HepG2 (cell line): ENCODE measurements at places on chromosomes 11 and 22. TPM values are rescaled to one million over a fixed set of nuclear protein-coding genes. Genes with fewer than 3 reads are reported as not detected.

DNA sequence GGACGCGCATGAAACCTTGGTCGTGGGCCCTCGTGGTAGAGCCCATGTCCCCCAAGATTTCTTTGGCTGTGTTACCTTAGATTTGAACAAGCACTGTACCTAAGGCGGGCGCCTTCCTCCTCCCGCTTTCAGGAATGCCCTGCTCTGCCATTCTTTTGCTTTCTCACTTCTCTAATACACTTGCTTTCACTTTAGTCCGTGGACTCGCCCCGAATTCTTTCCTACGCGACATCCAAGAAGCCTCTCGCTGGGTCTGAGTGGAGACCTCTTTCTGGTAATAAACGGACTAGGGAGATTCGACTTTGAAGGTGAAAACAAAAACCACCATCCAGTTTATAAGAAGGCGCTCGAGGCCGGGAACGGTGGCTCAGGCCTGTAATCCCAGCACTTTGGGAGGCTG, 1.2 kb upstream of the NUP50 start:
- peaks cover 78% of the 10 kb centered on the region for H3K4me1 ChIP-seq
- peak overlapping the region; percentile 94 for H3K4me3 ChIP-seq
- peaks cover 15% of the 10 kb centered on the region; the same call in 2 of the 3 replicates for H3K36me3 ChIP-seq

DNA sequence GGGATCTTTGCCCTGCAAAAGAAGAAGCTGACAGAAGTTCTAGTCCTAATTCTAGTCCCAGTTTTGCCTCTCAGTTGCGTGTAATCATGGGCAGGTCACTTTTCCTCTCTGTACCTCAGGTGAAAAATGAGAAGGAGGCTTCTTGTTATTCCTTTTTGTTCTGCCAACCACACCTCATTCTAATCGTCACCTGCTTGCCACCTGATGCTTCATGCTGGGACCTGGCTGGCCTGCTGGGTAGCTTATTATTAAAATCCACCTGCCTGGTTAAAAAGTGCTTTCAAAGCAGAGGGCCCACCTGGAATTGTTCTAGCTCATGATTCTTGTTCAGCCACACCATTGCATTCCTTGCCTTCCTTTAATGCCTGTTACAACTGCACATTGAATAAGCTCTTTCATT, 8.4 kb upstream of the ALG8 start:
- H3K36me3 ChIP-seq: no peaks in the 10 kb centered on the region
- no peaks in the 10 kb centered on the region for H3K27me3 ChIP-seq

DNA sequence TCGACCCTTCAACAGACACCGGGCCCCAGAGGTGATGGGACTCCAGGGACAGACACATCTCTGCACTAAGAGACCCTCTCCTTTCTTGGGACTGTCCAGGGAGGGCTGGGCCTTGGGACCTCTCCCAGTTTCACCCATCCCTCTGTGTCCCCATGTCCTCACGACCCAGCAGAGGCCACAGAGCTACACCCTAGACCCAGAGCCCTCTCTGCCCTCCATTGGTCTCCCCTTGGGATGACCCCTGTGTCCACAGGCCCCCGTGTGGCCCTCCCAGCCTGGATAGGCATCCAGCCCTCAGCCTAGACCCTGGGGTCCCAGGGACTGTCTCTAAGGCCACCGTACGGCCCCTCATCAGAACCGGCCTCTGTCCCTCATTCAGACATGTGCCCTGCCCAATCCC, 7.5 kb upstream of the DRICH1 start:
- H3K4me1 ChIP-seq: 0 out of 2 replicates have a peak, but pooled peaks cover 2% of the 10 kb centered on the region

GRCh38 chr11:16572945-16573344, 165.5 kb upstream of the C11orf58 start:
- H3K36me3 ChIP-seq: no peaks in the 10 kb centered on the region
- no peak overlapping the region for H3K4me3 ChIP-seq

DNA sequence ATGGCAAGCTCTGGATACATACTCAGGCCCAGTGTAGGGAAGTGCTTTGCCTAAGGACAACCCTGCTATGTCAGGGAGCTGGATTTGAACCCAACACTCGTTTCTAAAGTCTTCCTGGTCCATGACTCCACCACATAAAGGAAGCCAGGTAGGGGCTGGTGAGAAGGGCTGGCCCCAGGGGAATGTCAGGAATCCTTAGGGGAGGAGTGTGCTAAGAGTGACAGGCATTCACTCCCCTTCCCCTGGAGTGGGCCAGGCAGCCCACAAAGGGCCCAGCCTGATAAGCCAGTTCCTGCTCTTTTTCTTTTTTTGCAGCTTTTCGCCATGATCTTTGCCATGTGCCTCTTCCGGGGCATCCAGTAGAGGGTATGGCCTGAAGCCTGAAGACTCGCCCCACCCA, 21.9 kb downstream of the TP53I11 start:
- H3K27me3 ChIP-seq: peaks cover 16% of the 10 kb centered on the region; the same call in 1 of the 3 replicates
- no peaks in the 10 kb centered on the region for H3K36me3 ChIP-seq
- no peak for DNase-seq
- H3K27ac ChIP-seq: no peak overlapping the region
- H3K4me1 ChIP-seq: no peaks in the 10 kb centered on the region

GRCh38 chr11:36162883-36163434, 126.3 kb downstream of the COMMD9 start:
- 0 out of 2 replicates have a peak, but pooled peaks cover 1% of the 10 kb centered on the region for H3K27me3 ChIP-seq
- no peaks in the 10 kb centered on the region for H3K4me1 ChIP-seq

DNA sequence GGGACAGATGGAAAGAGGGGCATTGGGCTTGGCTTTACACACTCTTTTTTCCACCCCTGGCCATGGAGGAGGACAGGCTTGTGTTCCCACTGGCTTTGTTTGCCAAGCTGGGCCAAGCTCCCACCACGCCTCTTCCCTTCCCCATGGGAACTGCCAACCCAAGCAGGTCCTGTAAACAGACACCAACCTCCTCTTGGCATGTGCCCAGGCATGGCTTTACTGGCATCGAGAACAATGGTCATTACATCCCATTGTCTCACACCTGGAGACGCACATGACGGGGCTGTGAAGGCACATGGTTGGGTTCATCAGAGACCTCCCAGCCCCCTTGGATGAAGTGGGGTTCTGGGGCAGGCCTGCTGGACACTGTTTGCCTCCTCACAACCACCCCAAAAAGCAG, 11.7 kb downstream of the SEC14L3 start:
- DNase-seq: no peak
- H3K27me3 ChIP-seq: peaks cover 12% of the 10 kb centered on the region; the same call in 1 of the 3 replicates
- no peak overlapping the region for H3K4me3 ChIP-seq

GRCh38 chr11:3177931-3178330, 12.8 kb upstream of the OSBPL5 start:
- no peaks in the 10 kb centered on the region; the same call in none of the 2 replicates for H3K27me3 ChIP-seq
- no peak overlapping the region for H3K4me3 ChIP-seq
- no peak for DNase-seq
- H3K4me1 ChIP-seq: no peaks in the 10 kb centered on the region
- no peak overlapping the region for H3K27ac ChIP-seq

DNA sequence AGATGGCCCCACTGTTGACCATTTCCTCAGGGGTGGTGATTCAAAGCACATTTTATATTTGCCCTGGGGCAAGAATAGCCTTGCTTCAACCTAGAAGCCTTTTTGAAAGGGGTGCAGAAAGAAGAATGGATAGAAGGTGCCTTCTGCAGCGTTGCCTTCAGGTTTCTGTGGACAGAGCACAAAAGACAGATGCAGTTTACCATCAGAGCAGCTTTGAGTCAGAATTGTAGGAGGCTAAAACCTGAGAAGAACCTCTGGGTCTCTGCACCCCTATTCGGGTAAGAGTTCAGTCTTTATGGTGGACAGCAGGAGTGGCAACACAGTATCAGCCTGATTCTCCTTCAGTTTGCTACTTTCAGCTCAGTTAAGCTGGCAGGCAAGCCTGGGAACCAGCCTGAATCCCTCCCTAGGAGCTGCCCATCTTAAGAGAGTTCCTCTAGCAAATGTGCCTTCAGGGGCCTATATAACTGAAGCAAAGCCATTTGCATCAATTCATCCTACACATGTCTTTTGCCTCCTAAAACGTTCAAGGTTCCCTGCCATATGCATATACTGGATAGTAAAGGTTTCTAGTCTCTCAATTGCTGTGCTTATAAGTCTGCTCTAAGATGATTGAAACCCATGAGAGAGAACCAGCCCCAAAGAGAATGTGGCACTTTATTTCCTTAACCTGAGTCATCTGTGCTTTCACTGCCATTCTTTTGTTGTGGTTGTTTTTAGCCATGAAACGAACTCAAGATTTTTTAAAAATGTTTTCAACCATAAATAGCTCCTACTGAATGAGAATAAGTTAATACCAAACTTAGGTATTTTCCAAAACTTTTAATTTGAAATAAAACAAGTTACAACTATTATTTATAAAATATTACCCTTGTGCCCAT, 123.0 kb downstream of the TRIM44 start:
- no peaks in the 10 kb centered on the region for H3K4me1 ChIP-seq
- no peak overlapping the region for H3K4me3 ChIP-seq
- no peak overlapping the region for H3K27ac ChIP-seq
- no peak for DNase-seq

GRCh38 chr11:9142732-9143131, 51.3 kb upstream of the SCUBE2 start:
- no peak overlapping the region for H3K4me3 ChIP-seq
- DNase-seq: no peak
- peaks cover 45% of the 10 kb centered on the region for H3K36me3 ChIP-seq
- H3K27ac ChIP-seq: no peak overlapping the region

GRCh38 chr22:47270463-47271135, 508.1 kb downstream of the TBC1D22A start:
- H3K27me3 ChIP-seq: peaks cover 7% of the 10 kb centered on the region; the same call in 1 of the 3 replicates
- peaks cover 13% of the 10 kb centered on the region for H3K4me1 ChIP-seq
- H3K36me3 ChIP-seq: no peaks in the 10 kb centered on the region

DNA sequence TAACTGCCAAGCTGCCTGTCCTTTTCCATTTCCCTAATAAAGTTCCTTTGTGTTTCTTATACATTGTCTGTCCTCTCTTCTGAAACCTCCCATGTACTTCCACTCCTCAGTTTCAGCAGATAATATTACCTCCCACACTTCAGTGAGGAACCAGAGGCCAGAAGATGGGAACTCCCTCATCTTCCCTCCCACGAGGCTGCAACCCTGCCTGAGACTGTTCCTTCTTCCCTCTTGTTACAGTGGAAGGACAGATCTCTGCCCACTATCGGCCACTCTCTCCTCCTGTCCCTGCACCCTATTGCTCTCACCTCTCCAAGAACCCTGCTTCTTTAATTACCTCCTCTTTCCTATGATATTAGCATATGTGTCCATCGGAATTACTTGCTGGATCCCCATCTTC, 38.1 kb upstream of the SWAP70 start:
- H3K4me1 ChIP-seq: no peaks in the 10 kb centered on the region
- no peaks in the 10 kb centered on the region for H3K36me3 ChIP-seq
- H3K27me3 ChIP-seq: peaks cover 16% of the 10 kb centered on the region; the same call in 1 of the 3 replicates
- no peak overlapping the region for H3K4me3 ChIP-seq

DNA sequence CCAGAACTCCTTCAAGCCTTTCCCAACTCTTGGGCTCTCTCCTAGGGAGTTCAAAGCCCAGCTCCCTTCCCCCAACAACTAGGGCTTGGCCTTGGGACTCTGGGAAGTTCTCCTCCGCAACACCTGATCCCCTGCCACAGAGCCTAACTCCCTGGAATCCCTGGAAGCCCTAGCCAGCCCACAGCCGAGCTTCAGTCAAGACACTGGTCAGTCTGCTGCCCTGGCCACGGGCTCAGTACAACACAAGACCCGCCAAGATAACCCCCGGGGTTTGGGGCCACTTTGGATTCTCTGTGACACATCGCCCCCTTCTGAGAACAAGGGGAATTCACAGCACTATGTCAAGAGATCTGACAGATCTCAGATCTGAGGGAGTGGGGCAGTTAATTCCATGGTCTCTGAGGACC, 58.3 kb downstream of the SLC22A12 start:
- no peaks in the 10 kb centered on the region for H3K36me3 ChIP-seq
- no peaks in the 10 kb centered on the region for H3K4me1 ChIP-seq
- H3K27me3 ChIP-seq: peaks cover 49% of the 10 kb centered on the region; the same call in 2 of the 3 replicates
- no peak overlapping the region for H3K4me3 ChIP-seq
- H3K27ac ChIP-seq: no peak overlapping the region

GRCh38 chr11:19419808-19420207, 179.1 kb upstream of the E2F8 start:
- no peak for DNase-seq
- no peaks in the 10 kb centered on the region for H3K36me3 ChIP-seq
- no peaks in the 10 kb centered on the region; the same call in 2 of the 3 replicates for H3K27me3 ChIP-seq
- no peaks in the 10 kb centered on the region for H3K4me1 ChIP-seq
- H3K4me3 ChIP-seq: no peak overlapping the region
- H3K27ac ChIP-seq: no peak overlapping the region

DNA sequence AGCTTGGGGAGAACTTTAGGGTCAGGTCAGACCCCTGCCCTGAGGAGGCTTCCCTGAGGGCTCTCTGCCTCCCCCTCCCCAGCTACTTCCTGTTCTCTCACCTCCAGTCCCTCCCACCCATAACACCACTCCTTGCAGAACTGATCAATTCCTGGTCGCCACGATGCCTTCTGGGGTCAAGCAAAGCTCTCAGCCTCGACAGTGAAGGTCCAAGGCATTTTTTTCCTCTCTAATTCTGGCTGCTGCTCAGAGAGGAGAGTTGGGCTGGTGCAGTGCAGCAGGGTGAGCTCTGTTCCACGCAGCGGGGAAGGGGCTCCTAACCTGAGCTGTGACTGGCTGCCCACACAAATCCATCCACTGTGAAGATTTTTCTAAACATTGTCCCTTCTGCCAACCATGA, 628.4 kb downstream of the BRD1 start:
- H3K4me3 ChIP-seq: no peak overlapping the region
- no peaks in the 10 kb centered on the region for H3K4me1 ChIP-seq
- no peaks in the 10 kb centered on the region for H3K36me3 ChIP-seq
- no peak overlapping the region for H3K27ac ChIP-seq

DNA sequence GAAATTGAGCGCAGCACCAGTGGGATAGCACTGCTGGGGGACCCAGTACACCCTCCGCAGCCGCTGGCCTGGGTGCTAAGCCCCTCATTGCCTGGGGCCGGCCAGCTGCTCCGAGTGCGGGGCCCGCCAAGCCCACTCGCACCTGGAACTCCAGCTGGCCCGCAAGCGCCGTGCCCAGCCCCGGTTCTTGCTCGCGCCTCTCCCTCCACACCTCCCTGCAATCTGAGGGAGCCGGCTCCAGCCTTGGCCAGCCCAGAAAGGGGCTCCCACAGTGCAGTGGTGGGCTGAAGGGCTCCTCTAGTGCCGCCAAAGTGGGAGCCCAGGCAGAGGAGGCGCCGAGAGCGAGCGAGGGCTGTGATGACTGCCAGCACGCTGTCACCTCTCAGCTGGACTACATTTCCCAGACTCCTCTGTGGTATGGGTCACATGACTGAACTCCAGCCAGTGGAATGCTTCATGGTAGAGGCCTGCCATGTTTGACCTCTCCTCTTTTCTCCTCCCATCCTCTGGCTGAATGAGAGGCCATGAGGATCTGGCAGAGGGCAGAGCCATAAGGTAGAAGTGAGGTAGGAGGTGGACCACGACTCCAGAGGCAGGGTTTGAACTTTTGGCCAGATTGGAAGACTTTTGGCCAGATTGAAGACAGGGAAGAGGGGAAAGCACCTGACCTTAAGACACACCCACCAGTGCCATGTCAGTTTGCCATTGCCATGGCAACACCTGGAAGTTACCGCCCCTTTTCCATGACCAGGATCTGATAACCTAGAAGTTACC, 6.2 kb downstream of the MRGPRD start:
- no peaks in the 10 kb centered on the region for H3K36me3 ChIP-seq
- no peak overlapping the region for H3K4me3 ChIP-seq
- no peak overlapping the region for H3K27ac ChIP-seq
- H3K4me1 ChIP-seq: no peaks in the 10 kb centered on the region

SCGB1A1 gene
- not detected in 2 replicates for total RNA-seq

ZNF195 gene
- 31.4 and 38.0 TPM in 2 replicates for total RNA-seq

ATXN10 gene
- total RNA-seq: 60.1 and 136 TPM in 2 replicates

MAPK12 gene
- 15.0 and 23.3 TPM in 2 replicates for total RNA-seq

PKDREJ gene
- total RNA-seq: not detected in 2 replicates

DENND5A gene
- 57.7 and 63.3 TPM in 2 replicates for total RNA-seq

THYN1 gene
- 87.6 and 124 TPM in 2 replicates for total RNA-seq

GRIK4 gene
- total RNA-seq: 0.04 TPM in 1 of 2 replicates, not detected in the other

OAF gene
- 37.5 and 63.7 TPM in 2 replicates for total RNA-seq
